NCI-H510A treated with DMSO at 0.1 percent for 48 hours (cell line): ENCODE measurements at places on chromosomes 1 and 21.

GRCh38 chr1:31529999-31530684 lies 46.2 kb upstream of the TINAGL1 start:
- no peak for DNase-seq

DNA sequence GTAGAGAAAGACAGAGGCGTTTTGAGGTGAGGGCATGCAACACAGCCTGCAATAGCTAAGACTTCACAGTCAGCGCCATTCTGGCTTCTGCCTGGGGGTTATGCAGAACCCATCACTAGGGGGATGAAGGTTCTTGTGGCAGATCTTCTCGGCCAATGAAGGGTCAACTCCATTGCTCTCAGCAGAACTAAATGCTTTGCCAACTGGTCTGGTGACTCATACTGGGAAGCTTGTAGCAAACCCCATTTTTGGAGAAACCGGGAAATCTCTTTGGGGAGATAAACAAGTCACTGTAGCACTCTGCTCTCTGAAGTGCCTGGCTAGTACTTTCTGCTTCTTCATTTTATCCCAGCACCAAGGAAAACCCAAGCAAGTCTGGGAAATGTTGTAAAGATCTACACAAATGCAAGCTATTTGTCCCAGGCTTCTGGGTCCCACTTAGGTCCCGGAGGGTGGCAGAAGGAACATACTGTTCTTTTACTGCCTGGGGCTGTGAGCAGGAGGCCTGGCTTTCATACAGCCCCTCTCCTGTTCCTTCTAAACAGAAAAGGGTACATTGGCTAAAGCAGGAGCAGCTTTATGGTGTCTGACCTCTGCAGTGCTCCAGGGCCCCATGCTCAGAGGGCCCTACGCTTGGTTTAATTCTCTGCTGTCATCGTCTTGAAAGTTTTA lies 28.8 kb downstream of the SHISA4 start:
- DNase-seq = no peak

DNA sequence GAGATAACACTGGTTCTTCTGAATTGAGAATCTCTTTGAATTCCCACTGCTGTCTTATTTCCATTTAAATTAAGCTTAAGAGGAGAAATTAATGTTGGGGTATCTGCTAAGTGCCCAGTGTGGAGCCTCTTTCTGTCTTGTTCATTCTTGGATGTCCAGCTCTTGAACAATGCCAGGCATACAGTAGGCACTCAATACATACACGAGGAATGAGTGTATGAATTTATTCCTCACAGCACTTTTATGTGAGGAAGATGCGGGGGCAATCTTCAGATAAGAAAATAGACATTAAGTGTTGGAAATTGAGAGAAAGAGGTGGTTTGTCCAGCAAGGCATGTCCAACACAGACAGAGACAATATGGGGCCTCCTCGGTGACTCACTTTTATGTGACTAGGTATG lies 11.8 kb upstream of the ATF3 start:
- DNase-seq = no peak

GRCh38 chr1:221327954-221328353 lies 413.9 kb downstream of the DUSP10 start:
- peak; percentile 30 for DNase-seq

DNA sequence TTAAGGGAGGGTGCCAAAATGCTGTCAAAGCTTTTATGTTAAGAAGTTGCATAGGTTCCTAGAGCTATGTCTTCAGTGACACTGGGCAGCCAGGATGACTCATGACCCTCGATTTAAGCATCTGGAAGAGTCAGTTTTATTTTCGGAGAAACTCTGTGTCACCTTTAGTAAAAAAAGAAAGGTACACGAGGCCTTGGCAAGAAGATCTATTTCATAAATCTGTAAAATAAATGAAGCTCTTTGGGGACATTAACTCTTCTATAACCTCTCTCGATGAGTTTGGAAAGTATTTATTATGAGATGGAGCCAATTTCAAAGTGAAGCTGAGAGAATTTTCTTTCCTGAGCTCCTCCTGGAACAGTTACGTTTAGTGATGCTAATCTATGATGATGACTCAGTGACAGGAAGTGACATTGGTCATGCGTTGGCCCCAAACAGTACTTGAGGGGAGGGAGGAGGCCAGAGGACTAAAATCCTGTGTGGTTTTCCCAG lies 156.5 kb downstream of the HLX start:
- DNase-seq = no peak

GRCh38 chr1:56452027-56453011 lies 127.0 kb downstream of the PLPP3 start:
- DNase-seq = no peak

- DNase-seq = peak; percentile 74
Observed at GRCh38 chr1:6582370-6582769, 2.6 kb downstream of the ZBTB48 start.

GRCh38 chr1:101980974-101981373 lies 15.8 kb downstream of the OLFM3 start:
- no peak for DNase-seq

GRCh38 chr21:42892582-42892930 lies 553 bp upstream of the NDUFV3 start:
- no peak for DNase-seq

DNA sequence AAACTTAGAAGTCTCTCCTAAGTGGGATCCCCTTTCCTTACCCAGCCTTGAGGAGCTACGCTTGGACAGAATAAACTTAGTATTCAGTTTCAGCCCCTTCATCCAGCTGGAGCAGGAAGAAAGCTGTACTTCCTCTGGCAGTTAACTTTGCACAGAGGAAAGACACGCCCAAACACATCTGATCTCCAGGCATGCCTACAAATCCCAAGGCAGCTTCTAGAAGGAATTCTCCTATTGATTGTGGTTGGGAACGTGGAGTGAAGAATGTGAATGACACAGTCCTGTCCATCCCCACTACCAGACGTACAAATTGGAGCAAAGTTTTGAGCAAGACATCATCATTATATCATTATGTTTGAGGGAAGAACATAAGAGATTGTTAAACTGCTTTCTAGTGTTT lies 6.6 kb upstream of the AK4 start:
- DNase-seq = no peak

DNA sequence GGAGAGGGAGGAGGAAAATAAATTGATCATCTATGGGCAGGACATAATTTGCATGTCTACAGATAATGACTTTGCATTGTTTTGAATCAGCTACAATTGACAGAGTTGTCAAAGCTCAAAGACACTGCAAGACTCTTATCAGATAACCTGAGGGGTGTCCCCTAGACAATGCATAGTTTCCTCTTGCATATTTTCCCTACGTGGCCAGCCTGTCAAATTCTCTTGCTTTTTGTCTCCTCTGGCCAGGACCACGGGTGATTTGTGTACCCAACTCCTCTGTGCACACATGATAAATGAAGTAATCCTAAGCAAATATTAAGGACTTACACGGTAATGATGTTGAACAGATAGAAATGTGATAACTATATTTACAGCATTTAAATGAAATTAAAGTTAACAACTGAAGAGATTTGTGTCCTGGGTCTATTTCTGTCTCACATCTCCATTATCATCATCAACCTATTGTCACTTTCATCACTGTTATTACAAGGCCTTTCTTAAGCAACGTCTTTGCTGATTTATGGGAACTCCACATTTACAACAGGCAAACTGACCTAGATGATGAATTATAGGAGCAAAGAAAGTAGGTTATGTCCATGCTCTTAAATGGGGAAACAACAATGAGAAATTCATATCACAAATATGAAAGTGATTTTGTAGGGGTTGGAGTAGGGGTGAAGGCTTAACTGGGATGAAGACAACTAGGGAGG lies 18.8 kb downstream of the BATF3 start:
- DNase-seq = no peak

DNA sequence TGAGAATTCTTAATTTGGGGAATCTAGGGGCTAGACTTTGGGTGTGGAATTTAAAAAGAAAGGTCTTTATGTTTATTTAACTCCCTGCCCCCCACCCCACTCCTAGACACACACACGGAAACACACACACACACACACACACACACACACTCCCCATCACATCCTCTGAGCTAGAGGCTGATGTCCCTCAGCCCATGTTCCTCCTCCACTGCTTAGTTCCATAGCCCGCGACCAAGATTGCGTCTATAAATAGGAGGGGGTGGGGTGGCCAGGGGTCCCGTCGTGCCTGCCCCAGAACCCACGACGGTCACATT lies 655 bp upstream of the KIRREL1 start:
- peak; percentile 32 for DNase-seq
